Gastroesophageal sphincter (tissue), 4 donors: ENCODE measurements at places on chromosomes 5 and 9.

DNA sequence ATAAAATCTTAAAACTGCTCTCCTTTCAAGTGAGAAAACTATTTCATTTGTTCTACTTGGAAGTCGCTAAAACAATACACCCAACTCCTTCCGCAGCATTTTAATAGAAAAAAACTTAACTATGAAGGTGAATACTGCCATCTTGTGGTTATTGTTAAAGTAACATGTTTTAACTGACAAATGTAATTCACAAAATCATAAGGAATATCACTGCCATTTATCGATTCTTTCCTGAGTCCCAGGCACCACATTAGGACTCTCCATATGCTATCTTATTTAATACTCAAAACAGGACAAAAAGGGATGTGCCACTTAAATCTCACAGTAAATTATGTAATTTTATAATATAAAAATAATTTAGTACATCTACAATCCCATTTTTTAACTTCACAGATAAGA lies 130.5 kb upstream of the ITGA1 start:
- H3K4me1 ChIP-seq: no peaks in the 10 kb centered on the region
- no peaks in the 10 kb centered on the region for H3K36me3 ChIP-seq
- ATAC-seq: no peak
- no peak overlapping the region for H3K27ac ChIP-seq
- no peaks in the 10 kb centered on the region for H3K27me3 ChIP-seq

GRCh38 chr9:72294936-72295335 lies 70.1 kb downstream of the ZFAND5 start:
- H3K4me1 ChIP-seq: no peaks in the 10 kb centered on the region
- no peak for ATAC-seq
- H3K27me3 ChIP-seq: no peaks in the 10 kb centered on the region
- no peaks in the 10 kb centered on the region for H3K36me3 ChIP-seq
- no peak overlapping the region for H3K4me3 ChIP-seq
- H3K27ac ChIP-seq: no peak overlapping the region

GRCh38 chr5:158856794-158857193 lies 242.9 kb downstream of the EBF1 start:
- H3K27ac ChIP-seq: no peak overlapping the region
- no peaks in the 10 kb centered on the region for H3K36me3 ChIP-seq
- H3K4me1 ChIP-seq: no peaks in the 10 kb centered on the region
- H3K27me3 ChIP-seq: no peaks in the 10 kb centered on the region
- H3K4me3 ChIP-seq: no peak overlapping the region

- H3K36me3 ChIP-seq: no peaks in the 10 kb centered on the region
- H3K4me3 ChIP-seq: no peak overlapping the region
- H3K4me1 ChIP-seq: no peaks in the 10 kb centered on the region
- H3K27ac ChIP-seq: no peak overlapping the region
- no peak for ATAC-seq
These were observed 16.1 kb upstream of the RAI14 start for GRCh38 chr5:34639852-34640626.

- no peak for ATAC-seq
- H3K27ac ChIP-seq: no peak overlapping the region
- H3K36me3 ChIP-seq: no peaks in the 10 kb centered on the region
- H3K4me3 ChIP-seq: no peak overlapping the region
- H3K4me1 ChIP-seq: no peaks in the 10 kb centered on the region
These were observed 432.5 kb downstream of the GADD45G start for GRCh38 chr9:90037146-90037797.

DNA sequence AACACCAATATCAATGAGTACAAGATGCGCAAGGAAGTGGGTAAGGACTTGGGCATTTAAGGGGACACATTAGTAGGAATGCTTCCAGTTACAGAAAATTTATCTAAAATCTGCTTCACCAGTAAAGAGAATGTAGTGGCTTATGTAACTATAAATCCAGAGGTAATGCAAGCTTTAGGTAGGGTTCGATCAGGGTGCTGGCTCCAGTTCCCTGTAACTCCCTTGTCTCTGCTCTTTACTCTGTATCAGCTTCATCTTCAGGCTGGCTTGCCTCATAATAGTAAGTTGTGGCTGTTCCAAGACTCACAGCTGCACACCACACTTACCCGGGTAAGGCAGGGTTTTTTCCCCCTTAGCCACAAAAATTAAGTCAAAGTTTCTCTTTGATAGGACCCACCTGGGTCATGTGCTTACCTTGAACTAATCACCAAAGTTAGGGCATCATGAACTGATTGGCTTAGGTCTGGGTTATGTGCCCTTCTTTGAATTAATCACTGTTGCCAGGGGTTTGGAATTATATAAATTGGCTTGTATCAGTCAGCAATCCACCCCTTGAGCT lies 35.5 kb downstream of the ARHGEF37 start:
- no peak overlapping the region for H3K27ac ChIP-seq
- no peaks in the 10 kb centered on the region for H3K36me3 ChIP-seq
- no peak for ATAC-seq
- H3K27me3 ChIP-seq: no peaks in the 10 kb centered on the region
- no peaks in the 10 kb centered on the region for H3K4me1 ChIP-seq
- H3K4me3 ChIP-seq: no peak overlapping the region

DNA sequence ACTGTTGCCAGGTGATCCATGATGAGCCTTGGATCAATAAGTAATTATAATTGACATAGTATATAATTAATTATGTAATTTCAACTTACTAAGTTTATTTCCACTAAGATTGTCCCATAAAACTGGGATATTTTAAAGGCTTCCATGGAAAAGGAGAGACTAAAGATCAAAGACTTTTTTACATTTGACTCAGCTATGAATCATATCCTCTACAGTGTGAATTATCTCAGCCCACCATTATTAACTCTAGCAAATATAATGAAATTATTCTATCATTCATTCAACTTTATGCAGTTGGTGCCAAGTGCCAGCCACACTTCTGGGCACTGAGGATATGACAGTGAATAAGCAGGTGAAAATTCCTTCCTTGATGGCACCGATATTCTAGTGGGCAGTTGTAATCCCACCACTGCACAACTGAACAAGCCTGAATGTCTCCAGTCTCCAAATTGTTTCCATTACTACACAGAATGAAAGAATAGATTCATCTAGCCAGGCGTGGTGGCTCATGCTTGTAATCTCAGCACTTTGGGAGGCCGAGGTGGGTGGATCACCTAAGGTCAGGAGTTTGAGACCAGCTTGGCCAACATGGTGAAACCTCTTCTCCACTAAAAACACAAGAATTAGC lies 21.9 kb upstream of the TXN start:
- H3K27me3 ChIP-seq: no peaks in the 10 kb centered on the region
- ATAC-seq: no peak
- H3K4me1 ChIP-seq: no peaks in the 10 kb centered on the region
- no peak overlapping the region for H3K4me3 ChIP-seq

- no peaks in the 10 kb centered on the region for H3K27me3 ChIP-seq
- no peaks in the 10 kb centered on the region for H3K4me1 ChIP-seq
- H3K27ac ChIP-seq: no peak overlapping the region
- no peaks in the 10 kb centered on the region for H3K36me3 ChIP-seq
These were observed 6.8 kb upstream of the PRUNE2 start for GRCh38 chr9:76912636-76913275.

DNA sequence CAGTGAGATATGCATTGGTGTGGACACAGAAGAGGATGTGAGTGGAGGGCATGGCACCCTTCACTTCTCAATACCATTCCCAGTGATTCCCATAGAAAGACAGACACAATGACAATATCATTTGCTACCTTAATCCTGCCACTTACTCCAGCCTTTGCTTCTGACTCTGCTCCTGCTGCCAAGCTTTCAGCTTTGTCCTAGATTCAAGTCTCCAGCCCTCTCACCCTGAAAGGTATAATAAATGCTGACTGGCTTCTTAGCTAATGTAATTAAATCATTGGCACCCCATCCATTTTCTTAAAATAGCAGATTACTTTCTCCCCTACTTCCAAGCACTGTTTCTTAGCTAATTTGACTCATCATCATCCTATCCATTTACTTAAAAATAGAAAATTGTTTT lies 41.1 kb upstream of the CDC42SE2 start:
- no peak for ATAC-seq
- no peak overlapping the region for H3K27ac ChIP-seq
- peaks cover 7% of the 10 kb centered on the region for H3K4me1 ChIP-seq
- no peaks in the 10 kb centered on the region for H3K27me3 ChIP-seq

DNA sequence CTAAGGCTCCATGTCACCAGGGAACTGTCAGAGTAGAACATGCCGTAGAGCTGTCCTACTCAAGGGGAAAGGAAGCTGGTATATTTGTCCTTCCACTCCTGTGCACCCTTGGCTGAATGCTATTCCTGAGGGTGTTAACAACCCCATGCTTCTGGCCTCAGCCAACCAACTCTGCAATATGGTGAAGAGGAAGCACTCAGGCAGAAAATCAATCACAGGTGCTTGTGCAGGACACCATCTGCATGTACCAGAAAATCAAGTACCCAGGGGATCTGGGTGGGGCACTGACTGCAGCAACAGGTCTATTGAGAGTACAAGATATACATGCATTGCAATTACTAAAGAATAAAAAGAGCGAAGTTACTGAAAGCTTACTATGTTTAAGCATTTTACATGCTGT lies 51.4 kb upstream of the NEK6 start:
- H3K27ac ChIP-seq: no peak overlapping the region
- no peaks in the 10 kb centered on the region for H3K4me1 ChIP-seq
- ATAC-seq: no peak
- H3K27me3 ChIP-seq: no peaks in the 10 kb centered on the region
- H3K4me3 ChIP-seq: no peak overlapping the region

DNA sequence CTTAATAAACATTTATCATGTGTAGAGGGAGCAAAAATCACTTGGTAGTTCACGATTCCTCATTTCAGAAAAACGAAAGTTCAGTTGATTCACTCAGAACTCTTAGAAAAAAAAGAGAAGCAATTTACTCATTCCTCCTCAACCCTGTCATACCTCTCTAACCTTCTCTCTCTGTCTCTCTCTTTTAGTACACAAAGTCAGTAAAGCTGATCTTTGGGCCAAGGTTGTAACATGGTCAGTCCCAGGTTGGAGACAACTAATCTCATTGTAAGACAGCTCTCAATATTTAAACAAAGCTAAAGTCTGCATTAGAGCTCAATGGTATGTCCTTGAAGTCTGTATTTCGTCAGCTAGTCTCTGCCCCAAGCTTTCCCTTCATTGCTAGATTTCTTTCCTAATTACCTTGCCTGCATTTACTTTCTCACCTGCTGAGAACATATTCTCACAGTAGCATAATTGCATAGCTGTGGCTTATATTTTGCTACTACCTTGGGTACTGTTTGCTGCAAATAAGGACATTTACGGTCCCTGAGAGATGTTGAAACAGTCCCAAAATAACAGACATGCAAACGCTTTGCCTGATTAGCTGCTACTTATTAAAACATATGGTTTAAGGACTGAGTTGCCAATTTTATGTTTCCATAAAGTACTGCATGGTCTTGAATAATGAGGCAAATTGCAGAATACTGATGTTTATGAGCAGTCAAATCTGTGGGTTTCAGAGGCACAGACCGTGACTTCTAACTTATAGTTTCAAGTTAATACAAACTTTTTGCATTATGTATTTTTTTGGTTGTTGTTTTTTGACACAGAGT lies 138.3 kb downstream of the GPBP1 start:
- H3K27ac ChIP-seq: no peak overlapping the region
- H3K36me3 ChIP-seq: no peaks in the 10 kb centered on the region
- no peaks in the 10 kb centered on the region for H3K4me1 ChIP-seq
- H3K4me3 ChIP-seq: no peak overlapping the region
- no peaks in the 10 kb centered on the region for H3K27me3 ChIP-seq
- ATAC-seq: no peak

DNA sequence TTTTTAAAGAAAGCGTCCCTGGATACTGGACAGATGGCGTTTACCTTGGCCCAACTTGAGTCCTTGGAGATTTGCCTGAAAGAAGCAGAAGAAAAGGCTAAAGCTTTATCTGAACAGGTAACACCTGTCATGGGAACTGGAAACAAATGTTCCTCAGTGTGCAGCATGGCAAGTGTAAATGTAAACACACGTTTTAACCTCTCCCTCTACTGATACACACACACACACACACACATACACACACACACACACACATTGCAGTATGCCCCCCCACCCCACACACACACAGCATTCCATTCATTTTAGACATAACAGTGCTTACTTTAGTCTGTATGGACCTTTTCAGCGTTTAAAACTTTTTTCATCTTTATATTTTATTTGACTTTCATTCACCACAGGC lies 51.1 kb downstream of the CCDC192 start:
- H3K27ac ChIP-seq: no peak overlapping the region
- H3K4me3 ChIP-seq: no peak overlapping the region
- H3K36me3 ChIP-seq: no peaks in the 10 kb centered on the region
- peaks cover 41% of the 10 kb centered on the region for H3K4me1 ChIP-seq
- no peaks in the 10 kb centered on the region for H3K27me3 ChIP-seq
- ATAC-seq: peak; percentile 31

GRCh38 chr5:122385808-122386207 lies 73.8 kb downstream of the SNCAIP start:
- H3K27me3 ChIP-seq: no peaks in the 10 kb centered on the region
- no peaks in the 10 kb centered on the region for H3K4me1 ChIP-seq
- H3K27ac ChIP-seq: no peak overlapping the region
- no peaks in the 10 kb centered on the region for H3K36me3 ChIP-seq
- no peak overlapping the region for H3K4me3 ChIP-seq
- ATAC-seq: peak; percentile 43

- no peaks in the 10 kb centered on the region for H3K36me3 ChIP-seq
- no peak overlapping the region for H3K4me3 ChIP-seq
- peak; percentile 25 for ATAC-seq
These were observed 130.3 kb upstream of the CNTLN start for GRCh38 chr9:17004500-17004899.

DNA sequence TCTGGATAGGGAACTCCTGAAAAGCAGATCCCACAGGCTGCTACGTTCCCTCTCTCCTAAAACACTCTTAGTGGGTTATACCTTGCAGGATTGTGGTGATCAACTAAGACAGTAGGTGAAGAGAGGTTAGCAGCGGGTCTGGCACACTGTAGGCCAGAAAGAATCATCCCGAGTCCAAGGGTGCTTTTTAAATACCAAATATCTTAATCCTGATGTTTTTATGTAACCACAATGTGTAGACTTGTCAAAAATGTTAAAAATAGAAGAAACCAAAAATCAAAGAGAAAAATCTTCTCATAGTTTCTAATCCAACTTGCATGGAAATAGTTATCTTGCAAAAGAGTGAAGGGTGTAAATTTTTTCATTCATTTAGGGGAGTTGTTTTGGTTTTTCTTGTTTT lies 52.3 kb upstream of the IFNK start:
- no peak for ATAC-seq
- peaks cover 12% of the 10 kb centered on the region for H3K4me1 ChIP-seq

GRCh38 chr9:107951511-107951910 lies 461.9 kb upstream of the KLF4 start:
- no peaks in the 10 kb centered on the region for H3K27me3 ChIP-seq
- H3K4me1 ChIP-seq: no peaks in the 10 kb centered on the region
- no peaks in the 10 kb centered on the region for H3K36me3 ChIP-seq
- no peak overlapping the region for H3K27ac ChIP-seq

DNA sequence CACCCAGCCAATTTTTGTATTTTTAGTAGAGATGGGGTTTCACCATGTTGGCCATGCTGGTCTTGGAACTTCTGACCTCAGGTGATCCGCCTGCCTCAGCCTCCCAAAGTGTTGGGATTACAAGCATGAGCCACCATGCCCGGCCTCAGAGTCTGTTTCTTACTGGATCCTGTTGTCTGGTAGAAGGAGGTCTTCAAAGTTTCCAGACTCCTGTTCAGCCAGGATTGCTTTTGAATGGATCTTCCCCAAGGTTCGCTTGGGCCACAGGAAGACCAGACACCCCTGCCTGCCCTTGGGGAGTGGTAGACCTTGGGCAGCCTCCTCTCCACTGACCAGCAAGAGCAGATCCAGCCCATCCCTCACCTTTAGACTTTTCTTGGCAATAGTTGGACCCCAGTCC lies 7.6 kb upstream of the LCN2 start:
- no peak overlapping the region for H3K27ac ChIP-seq
- H3K27me3 ChIP-seq: no peaks in the 10 kb centered on the region
- no peak overlapping the region for H3K4me3 ChIP-seq
- peak; percentile 7 for ATAC-seq
- H3K4me1 ChIP-seq: no peaks in the 10 kb centered on the region
